ENCODE measurements at places on chromosomes 2 and 18.
A peak's percentile ranks its signal among the peaks of the same experiment; 100 is the strongest.

GRCh38 chr2:45857867-45858520, 206.5 kb downstream of the PRKCE start:
- no peak for DNase-seq

GRCh38 chr2:234804704-234805103, 147.1 kb upstream of the SH3BP4 start:
- no peak for DNase-seq

GRCh38 chr2:174774886-174775285, 10.6 kb upstream of the CHRNA1 start:
- DNase-seq, result no peak

GRCh38 chr2:25320077-25320476, 21.6 kb downstream of the DNMT3A start:
- no peak for DNase-seq

DNA sequence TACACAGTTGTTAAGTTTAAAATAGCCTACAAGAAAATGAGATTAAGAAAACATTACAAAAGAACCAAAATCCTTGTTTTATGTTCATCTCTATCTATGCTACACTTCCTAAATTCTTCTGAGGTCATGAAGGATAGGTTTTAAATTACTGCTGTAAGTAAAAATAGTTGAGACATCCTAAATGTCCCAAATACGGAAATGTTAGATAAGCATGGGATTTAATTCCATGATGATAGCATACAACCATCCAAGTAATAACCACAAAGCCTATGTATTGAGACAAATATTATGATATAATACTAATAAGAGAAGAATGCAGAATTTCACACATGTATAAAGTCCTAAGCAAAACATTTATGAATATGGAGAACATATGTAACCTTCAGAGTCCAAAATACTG, 34.1 kb downstream of the PIEZO2 start:
- DNase-seq, result no peak

- peak; percentile 38 for DNase-seq
Observed at GRCh38 chr2:68806511-68807109, 64.6 kb downstream of the BMP10 start.

GRCh38 chr2:149427387-149427786, 97.0 kb downstream of the LYPD6 start:
- no peak for DNase-seq

DNA sequence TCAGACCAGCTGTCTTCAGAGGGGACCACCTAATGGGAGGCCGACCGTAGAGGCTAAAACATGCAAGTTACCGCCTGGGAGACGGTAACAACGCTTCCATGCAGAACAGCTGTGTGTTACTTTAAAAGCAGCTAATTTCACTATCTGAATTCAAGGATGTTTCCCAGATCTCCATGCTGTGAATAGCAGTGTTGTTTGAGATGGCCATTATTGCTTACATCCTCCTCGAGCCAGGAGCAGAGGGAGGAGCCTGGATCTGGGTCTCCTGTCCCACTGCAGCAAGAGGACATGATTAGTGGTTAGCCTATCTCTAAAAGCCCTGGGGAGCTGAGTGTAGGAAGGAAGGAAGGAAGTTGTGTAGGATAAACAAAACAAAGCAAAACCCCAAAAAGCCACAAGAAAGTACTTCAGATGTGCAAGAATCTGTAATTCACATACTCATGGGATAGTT, 50.9 kb downstream of the ACTR2 start:
- DNase-seq, result no peak

- no peak for DNase-seq
Observed at GRCh38 chr2:226256237-226256636, 543.4 kb downstream of the IRS1 start.

DNA sequence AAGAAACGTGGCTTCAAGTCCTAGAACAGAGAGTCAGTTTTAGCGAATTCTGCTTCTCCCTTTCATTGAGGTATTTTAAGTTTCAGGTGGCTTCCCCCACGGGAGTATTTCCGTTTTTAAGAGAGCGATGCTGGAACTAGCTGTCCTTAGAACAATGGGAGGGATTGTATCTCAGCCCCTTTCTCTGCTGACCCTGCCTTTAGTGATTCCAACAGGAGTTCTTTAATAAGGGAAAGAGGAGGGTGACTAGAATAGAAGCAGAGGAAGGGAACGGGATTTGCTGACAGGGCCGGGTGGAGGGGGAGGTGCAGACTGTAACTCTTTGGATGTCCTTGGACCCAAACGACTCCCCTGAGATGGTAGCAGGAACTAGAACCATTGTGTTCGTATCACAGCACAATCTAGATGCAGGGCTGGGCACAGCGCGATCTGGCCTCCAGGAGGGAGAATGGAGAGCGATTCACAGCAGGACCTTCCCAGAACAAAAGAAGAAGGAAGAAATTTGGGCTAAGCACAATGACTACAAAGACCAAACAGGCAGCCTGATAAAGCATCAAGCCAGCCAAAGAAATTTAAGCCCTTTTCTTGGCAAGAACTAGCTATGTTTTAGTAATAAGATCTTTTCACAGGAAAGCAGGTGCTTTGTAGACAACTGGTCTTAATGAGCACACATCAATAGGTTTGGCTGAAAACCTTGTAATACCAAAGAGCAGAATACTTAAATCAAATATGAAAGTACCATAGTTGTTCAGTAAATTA, 15.8 kb upstream of the RTTN start:
- no peak for DNase-seq

GRCh38 chr2:62956651-62957050, 94.0 kb upstream of the OTX1 start:
- DNase-seq, result no peak

- DNase-seq, result peak; percentile 5
Observed at GRCh38 chr2:20182241-20182931, 42.5 kb downstream of the SDC1 start.

GRCh38 chr2:195633974-195634373, 23.1 kb upstream of the SLC39A10 start:
- no peak for DNase-seq
